ENCODE measurements at places on chromosomes 3 and 15.

DNA sequence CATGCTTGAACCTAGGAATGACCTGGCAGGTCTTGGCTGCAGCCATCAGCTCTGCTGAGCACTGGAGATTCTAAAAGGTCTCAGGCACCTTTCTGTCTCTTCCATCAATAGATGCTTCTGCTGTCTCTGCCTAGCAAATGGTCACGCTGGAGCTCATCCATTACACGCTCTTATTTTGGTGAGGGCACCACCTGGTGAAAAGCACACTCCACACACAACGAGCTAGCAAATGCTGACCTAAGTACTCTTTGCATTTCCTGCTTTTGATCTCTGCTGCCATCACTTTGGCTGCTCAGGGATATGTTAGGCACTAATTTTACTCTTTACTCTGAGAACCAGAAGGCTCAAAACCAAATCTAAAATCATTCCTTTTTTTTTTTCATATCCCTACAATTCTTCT, 91.3 kb downstream of the RAB11A start:
- no peak for DNase-seq

GRCh38 chr15:52232327-52232726, 41.1 kb upstream of the GNB5 start:
- no peak for DNase-seq

DNA sequence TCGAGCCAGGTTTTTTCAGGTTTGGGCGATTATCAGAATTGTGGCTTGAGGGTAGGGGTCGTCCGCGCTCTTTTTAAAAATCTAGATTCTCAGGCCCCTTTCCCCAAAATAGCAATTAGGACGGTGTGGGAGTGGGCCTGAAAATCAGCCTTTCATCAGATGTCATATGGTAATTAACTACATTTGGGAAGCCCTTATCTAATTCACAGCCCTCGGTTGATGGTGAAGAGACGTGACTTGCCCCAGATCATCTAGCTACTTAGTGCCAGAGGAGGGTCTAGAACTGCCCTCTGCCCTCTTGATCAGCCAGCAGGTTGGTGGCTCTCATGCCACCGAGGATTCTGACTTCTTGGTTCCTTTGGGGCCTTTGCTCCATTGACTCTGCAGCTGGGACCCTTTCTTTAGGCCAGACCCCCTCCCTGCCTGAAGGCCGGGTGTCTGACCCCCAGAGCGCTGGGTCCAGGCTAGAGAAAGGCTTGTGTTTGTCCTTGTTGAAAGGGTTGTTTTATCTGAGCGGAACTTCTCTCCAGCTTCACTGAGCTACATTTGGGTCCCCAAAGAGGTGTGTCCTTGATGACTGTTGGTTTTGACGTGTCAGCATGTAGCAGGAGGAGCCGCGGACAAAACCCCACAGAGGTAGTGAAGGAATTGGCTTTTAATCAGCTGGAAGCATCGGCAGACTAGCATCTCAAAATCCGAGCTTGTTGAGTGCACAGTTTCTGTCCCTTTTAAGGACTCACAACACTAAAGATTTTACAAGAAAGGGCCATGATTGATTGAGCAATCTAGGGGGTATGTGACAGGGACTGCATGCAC, 857 bp downstream of the AEN start:
- peak; percentile 74 for DNase-seq

DNA sequence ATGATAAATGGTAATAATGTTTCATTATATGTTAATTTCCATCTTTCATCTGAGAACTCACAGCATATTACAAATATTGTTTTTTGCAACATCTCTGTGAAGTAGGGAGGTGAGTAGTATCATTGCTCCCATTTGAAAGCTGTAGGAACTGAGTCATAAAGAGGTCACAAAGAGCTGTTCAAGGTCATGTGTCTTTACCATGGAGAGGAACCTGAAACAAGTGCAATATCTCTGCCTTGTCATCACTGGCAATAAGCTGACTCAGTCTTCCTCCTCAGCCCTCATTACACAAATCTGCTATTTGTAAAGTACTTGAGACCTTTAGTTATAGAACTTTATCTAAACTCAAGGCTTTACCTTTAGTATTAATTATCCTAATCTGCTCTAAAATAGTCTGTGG, 4.4 kb upstream of the ATP13A4 start:
- no peak for DNase-seq

GRCh38 chr3:141279077-141279967, 47.7 kb downstream of the PXYLP1 start:
- DNase-seq: peak; percentile 32

GRCh38 chr3:44058022-44058867, 183.4 kb upstream of the TOPAZ1 start:
- peak; percentile 61 for DNase-seq

DNA sequence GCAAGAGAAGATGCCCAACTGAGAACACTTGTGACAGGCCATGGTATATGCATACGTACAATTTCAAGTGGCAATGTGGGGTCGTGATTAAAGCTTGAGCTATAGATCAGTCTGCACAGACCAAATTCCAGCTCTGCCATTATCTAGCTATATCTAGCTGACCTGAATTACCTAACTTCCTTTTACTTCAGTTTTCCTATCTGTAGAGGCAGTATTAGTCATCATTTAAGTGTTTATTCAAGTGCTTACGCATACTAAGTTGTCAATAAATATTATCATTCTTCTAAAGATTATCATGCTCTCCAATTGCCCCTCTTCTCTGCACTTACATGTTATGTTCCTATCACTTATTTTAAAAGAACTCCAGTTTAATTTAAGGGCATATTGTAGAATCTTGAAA, 87.9 kb downstream of the ARPP21 start:
- DNase-seq: no peak

DNA sequence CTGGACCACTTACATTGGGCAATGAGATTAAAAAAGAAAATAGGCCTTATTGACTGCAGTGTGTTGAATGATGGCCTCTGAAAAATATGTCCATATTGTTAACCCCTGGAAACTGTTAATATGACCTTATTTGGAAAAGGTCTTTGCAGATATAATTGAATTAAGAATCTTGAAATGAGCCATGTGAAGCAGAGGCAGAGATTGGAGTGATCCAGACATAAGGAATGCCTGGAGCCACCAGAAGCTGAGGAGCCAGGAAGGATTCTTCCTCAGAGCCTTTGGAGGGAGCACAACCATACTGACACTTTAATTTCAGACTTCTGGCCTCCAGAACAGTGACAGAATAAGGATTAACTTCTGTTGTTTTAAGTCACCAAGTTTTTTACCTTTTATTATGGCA, 510.4 kb upstream of the AGTR1 start:
- no peak for DNase-seq

DNA sequence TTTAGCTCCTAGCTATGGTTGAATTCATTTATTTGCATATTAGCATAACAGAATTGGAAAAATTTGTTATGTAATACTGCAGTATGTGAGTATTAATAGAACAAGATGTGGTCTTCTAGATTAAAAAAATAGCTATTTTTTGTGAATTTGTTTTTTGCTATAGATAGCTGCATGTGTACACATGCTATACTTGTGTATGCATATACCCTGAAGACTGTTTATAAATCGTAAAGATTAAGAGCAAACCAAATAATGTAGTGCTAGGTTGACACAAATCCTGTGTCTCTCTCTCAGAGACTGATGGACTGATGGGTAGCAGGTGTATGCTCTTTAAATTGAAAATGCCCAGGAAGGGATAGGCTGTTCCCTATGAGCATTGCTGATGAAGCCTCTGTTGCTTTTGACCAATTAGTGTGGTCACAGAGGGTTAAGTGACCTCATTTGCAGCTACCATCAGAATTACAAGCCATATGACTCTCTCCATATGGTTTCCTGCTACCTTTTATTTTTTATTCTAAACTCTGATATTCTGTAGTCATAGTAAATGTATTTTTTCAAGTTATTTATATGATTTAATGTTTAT, 9.0 kb downstream of the PLCL2 start:
- no peak for DNase-seq

Data from activated CD4-positive, alpha-beta T cell treated with anti-CD3 and anti-CD28 coated beads for 36 hours (primary cell).